ENCODE measurements at places on chromosomes 12 and 14.
A peak's percentile ranks its signal among the peaks of the same experiment; 100 is the strongest.

GRCh38 chr14:86824167-86824566 lies 1168.8 kb downstream of the GALC start:
- DNase-seq, result no peak

- no peak for DNase-seq
Measured at GRCh38 chr12:530821-531220, 71.1 kb downstream of the B4GALNT3 start.

- no peak for DNase-seq
Measured at GRCh38 chr12:58368001-58368400, 426.6 kb downstream of the ATP23 start.

DNA sequence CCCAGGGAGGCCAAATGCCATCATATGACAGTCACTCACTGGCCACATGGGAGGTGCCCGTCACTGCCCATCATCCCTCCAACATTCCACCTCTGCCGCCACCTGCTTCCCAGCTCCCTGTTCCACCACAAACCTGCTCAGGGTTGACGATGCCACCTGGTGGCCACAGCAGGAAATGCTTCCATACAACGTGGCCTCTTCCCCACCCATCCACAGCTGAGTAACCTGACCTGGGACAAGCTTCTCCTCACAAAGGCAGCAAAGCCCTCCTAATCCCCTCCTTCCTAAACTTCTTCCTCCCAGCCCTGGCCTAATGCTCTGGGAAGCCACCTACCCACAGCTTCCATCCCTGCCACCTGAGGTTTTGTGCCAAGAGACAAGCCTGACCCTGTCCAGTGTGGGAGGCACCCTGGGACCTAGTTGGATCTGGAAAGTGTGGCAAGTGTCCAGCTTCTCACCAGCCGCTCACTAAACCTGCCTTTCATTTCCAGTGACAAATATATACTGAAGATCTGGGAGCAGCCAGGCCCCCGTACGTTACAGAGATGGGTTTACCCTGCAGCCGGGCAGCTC lies 4.3 kb downstream of the DEGS2 start:
- DNase-seq, result peak; percentile 19
